ENCODE measurements at places on chromosomes 11 and 22.

GRCh38 chr11:110034806-110035205 lies 58.4 kb upstream of the ZC3H12C start:
- DNase-seq = no peak

DNA sequence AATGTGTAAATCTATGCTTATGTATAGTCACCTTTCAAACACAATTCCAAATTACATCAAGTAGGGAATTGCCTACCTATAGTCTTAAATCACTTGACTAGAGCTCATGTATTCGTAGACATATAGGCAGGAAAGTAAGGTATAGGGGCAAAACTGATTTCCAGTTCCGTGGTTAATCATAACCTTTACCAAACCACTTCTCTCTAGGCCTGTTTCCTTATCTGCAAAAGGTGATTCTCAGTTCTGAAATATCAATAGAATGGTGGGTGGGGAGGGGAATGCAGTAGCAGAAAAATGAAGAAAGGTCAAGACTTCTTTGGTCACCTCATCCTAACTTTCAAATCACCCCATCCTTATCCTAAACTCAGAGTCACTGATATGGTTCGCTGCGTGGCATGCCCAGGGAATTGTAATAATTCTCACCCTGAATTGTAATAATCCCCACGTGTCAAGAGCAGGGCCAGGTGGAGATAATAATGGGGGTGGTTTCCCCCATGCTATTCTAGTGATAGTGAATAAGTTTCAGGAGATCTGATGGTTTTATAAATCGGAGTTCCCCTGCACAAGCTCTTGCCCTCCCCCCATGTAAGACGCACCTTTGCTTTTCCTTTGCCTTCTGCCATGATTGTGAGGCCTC lies 1.9 kb upstream of the ANO5 start:
- DNase-seq = no peak

- DNase-seq = peak; percentile 49
These were observed 13.8 kb downstream of the TPST2 start for GRCh38 chr22:26576026-26576680.

- peak; percentile 82 for DNase-seq
These were observed 95.5 kb upstream of the PARVA start for GRCh38 chr11:12281571-12282478.

DNA sequence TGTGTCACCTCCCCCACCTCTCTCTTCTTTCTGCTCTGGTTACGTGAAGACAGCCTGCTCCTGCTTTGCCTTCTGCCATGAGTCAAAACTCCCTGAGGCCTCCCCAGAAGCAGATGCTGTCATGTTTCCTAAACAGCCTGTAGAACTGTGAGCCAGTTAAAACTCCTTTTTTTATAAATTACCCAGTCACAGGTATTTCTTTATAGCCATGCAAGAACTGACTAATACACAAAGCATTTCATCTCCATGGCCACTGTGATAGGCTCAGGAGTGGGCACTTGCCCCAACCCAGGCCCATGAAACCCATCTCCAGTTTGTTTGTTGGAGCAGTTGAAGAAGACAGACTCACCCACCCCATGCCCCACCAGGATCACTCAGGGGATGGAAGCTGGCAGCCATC lies 253.3 kb upstream of the ISX start:
- DNase-seq = peak; percentile 6

- DNase-seq = peak; percentile 73
These were observed at the start of gene LUZP2 for GRCh38 chr11:24496736-24497725. Gene LUZP2 (plus strand): TSS chr11:24497053.

DNA sequence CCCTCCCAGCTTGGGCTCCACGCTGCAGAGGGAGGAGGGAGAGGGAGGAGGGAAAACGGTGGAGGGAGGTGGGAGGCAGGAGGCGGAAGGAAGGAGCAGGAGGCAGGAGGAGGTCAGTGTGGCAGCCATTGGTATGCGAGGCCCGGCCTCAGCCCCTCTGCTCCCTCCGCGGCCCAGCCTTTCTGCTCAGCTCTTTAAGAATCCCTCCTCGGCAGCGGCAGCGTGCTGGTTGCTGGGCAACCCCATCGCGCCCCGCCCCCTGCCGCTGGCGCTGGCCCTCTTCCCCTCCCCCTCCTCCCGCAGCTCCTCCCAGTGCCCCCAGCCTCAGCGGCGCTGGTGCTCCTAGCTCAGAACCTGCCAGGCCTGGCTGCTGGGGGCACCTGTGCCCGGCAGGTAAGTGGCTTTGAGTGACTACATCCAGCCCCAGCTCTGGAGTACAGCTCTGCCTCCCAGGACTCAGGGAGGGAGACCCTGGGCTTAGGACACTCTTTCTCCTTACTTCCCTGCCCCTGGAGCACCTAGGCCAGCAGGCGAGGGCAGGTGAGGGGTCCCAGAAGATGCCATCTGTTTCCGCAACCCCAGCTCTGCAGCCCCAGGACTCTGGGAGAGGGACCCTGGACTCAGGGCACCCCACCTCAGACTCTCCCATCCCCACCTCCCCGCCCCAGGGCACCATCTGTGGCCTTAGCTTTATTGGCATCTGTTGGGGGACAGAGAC lies 7.2 kb upstream of the FLRT1 start:
- DNase-seq = peak; percentile 46

DNA sequence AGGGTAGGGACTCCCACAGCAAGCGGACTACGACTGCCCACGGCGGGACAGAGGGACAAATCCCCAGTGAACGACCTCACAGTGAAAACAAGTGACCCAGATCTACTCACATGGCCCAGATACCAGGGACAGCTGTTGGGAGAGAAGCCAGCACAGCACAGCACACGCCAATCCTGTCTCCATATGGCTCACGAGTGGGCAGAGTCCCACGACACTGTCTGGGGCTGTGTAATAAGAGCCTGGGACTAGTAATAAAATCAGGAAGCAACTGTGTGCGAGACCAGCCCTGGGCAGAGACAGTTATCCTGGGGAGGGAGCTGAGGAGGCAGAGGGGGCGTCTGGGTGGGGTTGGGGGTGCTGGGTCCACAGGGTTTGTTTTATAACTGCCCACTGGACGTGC lies 385.0 kb downstream of the CTTN start:
- no peak for DNase-seq

GRCh38 chr11:44728491-44728910 lies 1.7 kb downstream of the TSPAN18 start:
- DNase-seq = no peak

DNA sequence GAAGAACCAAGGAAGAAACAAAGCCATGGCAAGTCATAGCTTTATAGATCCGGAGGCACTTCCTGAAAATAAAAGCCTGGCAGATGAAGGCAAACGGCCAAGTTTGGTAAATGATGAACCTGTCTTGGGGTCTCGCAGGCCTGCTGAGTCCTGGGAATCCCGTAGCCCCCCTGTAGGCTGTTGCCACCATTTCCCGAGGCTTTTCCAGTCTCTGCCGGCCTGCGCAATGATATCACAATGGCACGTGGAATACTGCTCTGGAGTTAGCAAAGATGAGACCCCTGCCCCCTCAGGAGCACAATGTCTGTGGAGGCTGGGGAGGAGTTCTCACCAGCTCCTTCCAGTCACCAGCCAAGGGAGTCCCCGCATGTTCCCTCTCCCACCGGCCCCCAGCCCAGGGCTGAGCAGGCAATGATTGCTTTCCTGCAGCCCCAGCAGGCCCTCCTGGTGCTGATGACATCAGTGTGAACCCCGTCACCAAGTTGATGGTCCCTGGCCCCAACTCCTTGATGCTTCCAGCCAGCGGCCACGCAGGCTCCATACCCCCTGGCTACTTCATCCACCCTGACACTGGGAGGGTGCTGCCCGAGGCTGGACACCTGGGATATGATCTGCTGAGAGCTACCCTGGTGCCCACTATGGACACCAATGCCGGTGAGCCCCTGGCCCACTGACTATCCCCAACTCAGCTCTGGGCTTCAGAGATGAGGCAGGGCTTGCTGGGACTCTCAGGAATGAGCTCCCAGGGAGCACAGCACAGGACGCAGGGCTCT lies 55.9 kb downstream of the BTG4 start:
- no peak for DNase-seq

DNA sequence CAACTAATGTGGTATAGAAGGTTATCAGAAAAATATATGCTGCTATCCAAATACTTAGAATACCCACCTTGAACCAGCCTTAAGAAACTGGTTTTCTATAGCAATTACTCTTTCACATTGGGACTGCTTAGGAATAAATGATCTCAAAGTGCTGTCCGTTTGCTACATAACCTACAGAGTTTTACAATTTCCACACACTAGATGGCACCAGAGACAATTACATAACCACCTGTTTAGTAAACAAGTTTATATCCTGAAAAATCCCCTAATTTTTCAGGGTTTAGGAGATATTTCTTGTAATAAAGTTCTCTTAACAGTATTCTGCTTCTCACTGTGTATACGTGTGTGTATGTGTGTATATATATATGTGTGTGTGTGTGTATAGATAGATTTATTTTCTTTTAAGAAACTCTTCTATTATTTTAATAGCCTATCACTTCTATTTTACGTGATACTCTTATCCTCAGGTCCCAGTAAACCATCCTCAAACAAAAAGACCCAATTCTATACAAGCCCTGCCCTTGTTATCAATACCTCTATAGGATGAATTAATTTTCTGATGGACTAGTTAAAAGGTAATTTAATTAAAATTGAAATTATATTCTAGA lies 6.7 kb upstream of the OR5I1 start:
- peak; percentile 7 for DNase-seq

- DNase-seq = peak; percentile 56
These were observed 1000.4 kb downstream of the OPCML start for GRCh38 chr11:132531921-132532320.

- DNase-seq = no peak
These were observed 158.1 kb downstream of the GRIA4 start for GRCh38 chr11:105767931-105768330.

GRCh38 chr11:62427630-62428233 lies 8.9 kb downstream of the SCGB1A1 start:
- peak; percentile 67 for DNase-seq

GRCh38 chr11:13000721-13001120 lies 8.4 kb upstream of the RASSF10 start:
- no peak for DNase-seq

DNA sequence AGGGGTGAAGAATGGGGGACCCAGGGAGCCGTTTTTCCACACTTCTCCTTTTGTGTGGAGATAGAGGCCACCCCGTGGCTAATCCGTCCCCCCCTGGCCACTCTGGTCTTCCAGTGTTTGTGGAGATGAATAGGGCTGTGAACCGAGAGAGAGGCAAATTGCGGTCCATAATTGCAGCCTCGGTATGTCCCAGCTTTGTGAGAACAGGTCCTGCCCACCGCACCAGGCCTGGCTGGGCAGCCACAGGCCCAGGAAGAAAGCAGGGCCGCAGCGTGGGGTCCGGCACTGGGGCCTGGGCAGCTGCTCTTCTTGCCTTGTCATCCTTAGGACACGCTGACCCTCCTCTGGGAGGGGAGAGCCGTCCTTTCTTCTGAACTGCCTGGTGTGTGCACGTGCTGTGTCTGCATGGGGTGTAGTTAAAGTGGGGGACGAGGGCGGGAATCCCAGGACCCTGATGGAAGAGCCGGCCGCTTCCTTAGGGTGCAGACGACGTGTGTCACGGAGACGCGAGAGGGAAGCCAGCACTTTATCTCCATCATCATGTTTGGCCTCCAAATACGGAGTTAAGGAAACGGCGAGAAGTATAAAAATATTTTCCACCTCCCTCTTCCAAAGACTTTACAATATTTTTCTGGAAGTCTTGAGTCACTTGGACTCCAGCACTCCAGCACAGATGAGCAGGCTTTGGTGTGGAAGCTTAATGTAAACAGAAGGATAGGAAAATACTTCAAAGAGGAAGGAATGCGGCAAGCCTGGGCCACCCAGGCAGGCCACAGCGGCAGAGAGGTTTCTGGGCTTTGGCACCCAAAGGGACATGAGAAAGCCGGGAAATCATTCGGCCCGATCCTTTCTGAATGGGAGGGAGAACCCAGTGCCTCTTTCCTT lies 1248.4 kb downstream of the BRD1 start:
- peak; percentile 92 for DNase-seq

DNA sequence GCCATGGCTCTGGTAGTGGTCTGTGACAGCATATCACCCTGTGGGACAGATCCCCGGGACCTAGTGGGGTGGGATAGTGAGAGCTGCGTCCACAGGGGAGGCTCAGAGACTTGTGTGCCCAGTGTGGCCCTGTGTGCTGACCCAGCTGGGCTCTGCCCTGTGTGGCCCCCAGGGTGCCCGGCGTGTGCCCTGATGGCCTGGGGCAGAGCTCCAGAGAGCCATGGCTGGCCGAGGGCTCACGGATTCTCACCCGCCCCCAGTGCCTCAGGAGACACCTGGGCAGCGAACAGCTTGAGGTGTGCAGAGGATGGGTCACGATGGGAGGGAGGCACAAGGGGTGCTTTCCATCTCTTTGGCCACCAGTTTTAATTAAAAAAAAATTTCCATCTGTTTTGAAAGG lies 11.8 kb downstream of the LRP5 start:
- no peak for DNase-seq

- peak; percentile 94 for DNase-seq
These were observed 8.0 kb upstream of the SLCO2B1 start for GRCh38 chr11:75142714-75143419.

GRCh38 chr11:110855191-110855590 lies 143.0 kb upstream of the ARHGAP20 start:
- DNase-seq = no peak

GRCh38 chr11:8271106-8271886 lies 7.6 kb upstream of the LMO1 start:
- no peak for DNase-seq

DNA sequence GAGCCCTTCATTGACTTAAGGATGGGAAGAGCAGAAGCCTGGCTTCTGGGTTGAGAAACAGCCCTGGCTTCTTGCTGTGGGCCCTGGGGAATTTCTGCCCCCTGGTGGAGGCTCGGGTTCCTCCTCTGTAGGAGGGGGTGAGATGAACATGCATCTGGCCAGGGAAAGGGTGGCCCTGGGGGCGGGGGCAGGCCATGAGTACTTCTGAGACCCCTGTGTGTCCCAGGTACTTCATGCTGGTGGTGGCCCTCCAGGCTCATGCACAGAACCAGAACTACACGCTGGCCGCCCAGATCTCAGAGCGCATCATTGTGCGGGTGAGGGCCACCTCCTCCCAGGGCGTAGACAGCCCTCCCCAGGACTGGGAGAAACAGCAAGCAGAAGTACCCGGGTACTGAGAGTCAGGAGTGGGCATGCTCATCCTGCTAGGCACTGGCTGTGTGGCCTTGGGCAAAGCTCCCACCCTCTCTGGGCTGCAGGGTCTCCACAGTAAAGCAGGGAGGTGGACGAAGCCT lies 15.8 kb downstream of the TMEM258 start:
- DNase-seq = peak; percentile 62

GRCh38 chr11:116082256-116082655 lies 578.0 kb upstream of the CADM1 start:
- DNase-seq = no peak
